Left renal pelvis (tissue), 4 donors: ENCODE measurements at places on chromosomes 3 and 15.

DNA sequence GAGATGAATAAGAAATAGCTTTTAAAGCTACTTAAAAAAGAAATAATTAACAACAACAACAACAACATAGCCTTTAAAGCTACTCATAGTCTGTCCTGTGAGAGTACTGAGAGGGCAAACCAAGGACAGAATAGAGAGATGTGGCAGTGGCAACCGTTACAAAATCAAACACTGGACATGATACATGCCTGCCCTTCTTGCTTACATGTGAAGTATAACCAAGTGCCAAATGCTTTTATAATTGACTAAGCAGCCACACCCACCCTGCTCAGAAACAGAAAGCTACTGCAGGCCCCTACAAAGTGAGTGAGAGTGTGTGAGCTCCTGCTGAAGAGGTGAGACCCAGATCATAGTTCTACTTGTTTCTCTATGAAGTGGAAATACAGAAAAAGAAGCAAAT is 38.4 kb downstream of the NDUFB4 start:
- DNase-seq = no peak

- no peak for DNase-seq
These were observed 26.5 kb downstream of the P3H2 start for GRCh38 chr3:190094160-190094718.

DNA sequence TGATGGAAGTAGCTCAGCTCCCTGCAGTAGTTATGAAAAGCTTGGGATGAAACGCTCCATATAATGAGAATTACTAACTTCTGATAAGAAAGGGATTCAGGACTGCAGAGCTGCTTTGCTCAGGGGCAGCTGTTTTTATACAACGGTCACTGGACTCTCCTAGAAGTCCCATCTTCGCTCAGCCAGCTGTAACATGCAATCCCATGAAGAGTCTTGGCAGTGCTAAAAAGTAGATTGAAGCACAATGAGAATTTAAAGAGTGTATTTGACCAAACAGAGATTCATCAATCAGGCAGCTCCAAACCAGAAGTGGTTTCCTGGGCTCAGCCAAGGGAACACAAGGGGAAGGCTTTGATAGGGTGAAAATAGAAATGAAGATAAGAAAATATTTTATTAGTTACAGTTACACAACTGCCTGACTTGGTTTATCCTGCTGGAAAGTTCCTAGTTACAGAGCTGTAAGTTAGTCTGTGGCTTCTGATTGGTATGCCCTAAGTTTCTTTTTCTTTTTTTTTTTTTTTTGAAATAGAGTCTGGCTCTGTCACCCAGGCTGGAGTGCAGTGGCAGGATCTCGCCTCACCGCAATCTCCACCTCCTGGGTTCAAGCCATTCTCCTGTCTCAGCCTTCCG is 24.1 kb downstream of the SIDT1 start:
- DNase-seq = no peak

GRCh38 chr3:99875581-99875928 is 57.9 kb downstream of the CMSS1 start:
- DNase-seq = no peak

DNA sequence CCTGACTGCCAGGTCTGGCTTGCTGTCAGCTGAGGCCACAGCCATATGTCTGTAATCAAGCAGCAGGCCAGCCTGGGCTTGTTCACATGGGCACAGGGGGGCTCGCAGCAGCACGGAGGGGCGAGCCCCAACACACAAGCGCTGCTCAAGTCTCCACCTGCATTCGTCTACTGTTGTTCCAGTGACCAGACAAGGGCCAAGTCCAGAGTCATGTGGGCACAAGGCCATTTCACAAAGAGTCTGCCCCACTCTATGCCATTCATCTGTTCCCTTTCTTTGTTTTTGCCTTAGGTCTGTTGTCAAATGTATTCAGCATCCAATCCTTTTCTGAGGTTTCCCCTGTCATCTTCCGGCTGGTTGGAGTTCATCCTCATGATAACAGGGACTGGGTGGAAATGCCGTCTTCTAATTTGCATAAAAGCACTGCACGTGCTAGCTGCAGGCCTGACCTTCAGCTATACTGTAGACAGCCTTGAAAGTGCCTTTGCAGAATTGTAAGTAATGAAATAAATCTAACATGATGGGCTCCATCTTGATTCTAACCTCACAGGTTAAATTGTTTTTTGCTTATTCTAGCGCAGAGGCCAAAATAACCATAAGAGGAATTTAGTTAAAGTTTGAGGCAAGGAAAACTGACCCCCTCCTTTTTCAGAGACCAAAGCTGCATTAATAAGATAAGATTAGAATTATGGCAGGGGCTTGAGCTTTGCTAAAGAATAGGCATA is 28.6 kb upstream of the KBTBD12 start:
- no peak for DNase-seq

- DNase-seq = no peak
These were observed 46.2 kb downstream of the TBL1XR1 start for GRCh38 chr3:177150970-177151627.
